Esophagus squamous epithelium (tissue), 5 donors: ENCODE measurements at places on chromosomes 11 and 22.

GRCh38 chr11:126328444-126328843, 24.6 kb downstream of the DCPS start:
- no peak for DNase-seq

DNA sequence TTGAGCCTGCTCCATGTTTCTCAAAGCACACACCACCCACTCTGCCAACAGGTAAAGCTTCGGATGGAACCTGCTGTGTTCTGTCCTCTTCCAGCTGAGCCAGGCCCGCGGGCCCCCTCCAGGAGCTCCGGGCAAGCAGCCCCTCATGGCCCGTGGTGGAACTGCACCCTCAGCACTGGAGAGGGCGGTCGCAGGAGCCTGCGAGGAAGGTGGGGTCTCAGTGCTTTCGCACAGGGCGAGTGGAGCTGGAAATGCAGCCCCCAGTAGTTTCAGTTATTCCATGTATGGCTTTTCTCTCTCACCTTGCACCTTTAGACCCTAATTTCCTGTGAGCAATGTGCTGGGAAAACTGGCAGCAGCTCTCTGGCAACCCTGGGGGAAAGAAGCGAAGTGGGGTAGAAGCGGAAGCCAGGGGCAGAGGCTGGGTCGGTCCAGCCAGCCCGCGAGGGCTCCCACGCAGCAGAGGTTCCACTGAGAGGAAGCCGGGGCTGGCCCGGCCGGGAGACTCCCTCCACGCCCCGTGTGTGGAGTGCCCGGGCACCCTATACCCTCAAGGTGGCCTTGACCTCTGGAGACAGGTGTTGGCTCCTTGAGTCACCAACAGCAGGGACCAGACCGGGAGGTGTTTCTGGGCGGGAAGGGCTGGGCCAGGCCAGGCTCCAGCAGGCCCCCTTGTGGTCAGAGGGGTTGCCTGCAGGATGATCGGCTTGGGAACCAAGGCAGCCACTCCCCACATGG, 119.9 kb upstream of the TMEM45B start:
- DNase-seq, result no peak

DNA sequence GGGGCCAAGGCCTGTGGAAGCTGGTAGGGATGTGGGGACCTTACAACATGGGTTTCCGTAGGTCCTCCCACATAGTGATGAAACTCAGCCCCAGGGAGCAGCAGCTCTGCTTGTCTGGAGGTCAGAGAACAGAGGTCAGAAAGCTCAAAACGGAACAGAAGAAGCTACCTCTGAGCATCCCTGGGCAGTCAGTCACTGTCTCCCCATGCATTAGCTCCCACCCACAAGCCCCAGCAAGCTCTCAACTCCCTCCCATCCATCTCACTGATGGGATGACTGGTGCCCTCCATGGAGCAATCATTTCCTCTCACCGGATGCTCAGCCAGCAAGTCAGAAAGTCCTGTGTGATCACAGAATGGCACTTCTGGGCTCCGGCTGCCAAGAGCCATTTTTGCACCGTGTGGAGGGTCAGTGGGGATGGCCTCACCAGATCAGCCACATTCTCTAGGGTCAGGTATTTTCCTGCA, 1.9 kb downstream of the TPP1 start:
- DNase-seq, result no peak

- no peak for DNase-seq
These were observed 20.1 kb upstream of the OR8D2 start for GRCh38 chr11:124340142-124340447.

GRCh38 chr11:88354912-88355311, 17.4 kb upstream of the CTSC start:
- DNase-seq, result no peak

DNA sequence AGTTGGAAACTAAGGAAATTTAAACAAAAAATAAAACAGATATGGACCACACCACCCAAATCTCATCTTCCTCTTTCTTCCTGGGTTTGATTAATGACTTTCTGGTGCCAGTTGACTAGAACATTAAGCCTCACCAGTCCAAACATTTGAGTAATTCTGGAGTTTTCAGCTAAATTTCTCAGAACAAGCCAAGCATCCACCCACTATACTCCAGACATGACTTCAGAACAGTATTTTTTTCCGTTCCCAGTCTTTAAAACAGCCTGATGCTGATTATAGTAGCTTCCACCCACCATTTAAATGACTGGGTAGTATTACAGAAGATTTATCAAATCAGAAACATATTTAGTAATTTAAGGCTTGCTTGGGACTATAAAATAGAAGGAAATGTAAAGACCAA, 230.9 kb upstream of the UBASH3B start:
- DNase-seq, result no peak

DNA sequence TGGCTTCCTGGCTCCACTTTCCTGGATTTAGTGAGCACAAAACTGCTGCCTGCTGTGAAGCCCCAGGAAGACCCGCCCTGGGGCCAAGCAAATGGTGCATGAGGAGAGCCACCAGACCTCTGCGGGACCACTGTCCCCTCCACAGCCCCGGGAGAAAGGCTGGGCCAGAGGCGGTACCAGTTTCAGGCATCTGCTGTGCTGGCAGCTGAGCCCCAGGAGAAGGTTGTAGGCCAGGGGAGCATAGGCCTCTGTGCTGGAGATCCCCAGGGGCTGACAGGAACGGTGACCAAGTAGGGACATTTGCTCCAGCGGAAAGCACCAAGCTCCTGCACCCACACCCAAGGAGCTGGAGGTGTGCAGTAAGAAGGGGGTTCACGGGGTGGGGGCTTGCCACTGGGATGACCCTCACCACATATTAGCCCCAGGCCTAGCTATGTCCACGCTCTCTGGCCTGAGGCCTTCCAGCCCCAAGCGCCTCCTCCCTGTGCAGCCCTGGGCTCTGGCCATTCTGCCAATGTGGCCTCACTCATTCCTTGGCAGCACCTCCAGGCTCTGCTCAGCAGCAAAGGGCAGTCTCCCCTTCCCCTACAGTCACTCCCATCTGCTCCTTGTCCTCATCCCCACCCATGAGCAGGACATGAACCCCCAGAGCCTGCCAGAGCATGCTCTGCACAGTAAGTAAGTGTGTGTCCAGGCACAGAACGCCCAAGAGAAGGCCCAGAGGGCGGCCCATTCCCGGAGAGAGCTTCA, 24.0 kb upstream of the COMT start:
- DNase-seq, result no peak

DNA sequence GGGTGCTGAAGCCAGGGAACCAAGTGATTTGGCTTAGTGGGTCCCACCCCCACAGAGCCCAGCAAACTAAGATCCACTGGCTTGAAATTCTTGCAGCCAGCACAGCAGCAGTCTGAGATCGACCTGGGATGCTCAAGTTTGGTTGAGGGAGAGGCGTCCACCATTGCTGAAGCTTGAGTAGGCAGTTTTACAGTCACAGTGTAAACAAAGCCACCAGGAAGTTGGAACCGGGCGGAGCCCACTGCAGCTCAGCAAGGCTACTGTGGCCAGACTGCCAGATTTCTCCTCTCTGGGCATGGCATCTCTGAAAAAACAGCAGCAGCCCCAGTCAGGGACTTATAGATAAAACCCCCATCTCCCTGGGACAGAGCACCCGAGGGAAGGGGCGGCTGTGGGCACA, 424.1 kb upstream of the TENM4 start:
- no peak for DNase-seq

- no peak for DNase-seq
These were observed 48.7 kb upstream of the FDX1 start for GRCh38 chr11:110380836-110381622.

GRCh38 chr11:390175-390574, 3.8 kb upstream of the PKP3 start:
- no peak for DNase-seq

DNA sequence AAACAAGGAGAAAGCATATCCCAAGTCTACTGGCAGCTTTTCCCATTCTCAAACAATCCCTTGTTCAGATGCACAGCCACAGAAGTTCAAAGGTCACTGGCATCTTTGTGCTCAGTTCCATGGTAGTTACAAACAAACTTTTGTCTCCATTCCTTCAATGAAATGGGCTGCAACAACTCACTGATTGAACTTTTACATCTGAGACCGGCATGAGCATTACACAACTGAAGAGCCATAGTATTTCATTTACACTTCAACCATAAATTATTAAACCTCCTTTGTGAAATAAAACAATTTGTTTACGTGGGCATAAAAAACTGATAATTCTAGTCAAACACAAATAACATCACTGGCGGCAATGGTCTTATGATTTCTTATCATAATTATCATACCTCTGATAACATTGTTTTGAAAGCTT, 67.8 kb upstream of the ARHGAP32 start:
- DNase-seq, result no peak

DNA sequence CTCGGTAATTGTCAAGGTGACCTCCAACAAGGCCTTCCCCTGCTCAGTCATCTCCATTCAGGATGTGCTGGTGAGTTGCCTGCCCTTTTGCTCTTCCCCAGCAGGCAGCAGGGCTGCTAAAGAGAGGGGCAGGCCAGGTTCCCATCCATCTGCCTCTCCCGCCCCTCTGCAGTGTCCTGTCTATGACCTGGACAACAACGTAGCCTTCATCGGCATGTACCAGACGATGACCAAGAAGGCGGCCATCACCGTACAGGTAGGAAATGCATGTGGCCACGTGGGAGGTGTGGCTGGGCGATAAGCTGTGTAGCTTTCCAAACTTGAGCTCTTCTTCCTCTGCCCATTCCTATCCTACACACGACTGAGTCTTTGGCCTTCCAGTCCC, 4.0 kb downstream of the SIDT2 start:
- DNase-seq, result no peak

GRCh38 chr11:32411942-32412615, 23.3 kb downstream of the WT1 start:
- DNase-seq, result no peak

- no peak for DNase-seq
These were observed 16.7 kb downstream of the INCENP start for GRCh38 chr11:62140304-62141110.

GRCh38 chr11:49208006-49208721, at the start of gene FOLH1:
Gene FOLH1, minus strand, starts transcription at chr11:49208602. Its CDS starts 193 bp downstream, at chr11:49208409.
- no peak for DNase-seq

DNA sequence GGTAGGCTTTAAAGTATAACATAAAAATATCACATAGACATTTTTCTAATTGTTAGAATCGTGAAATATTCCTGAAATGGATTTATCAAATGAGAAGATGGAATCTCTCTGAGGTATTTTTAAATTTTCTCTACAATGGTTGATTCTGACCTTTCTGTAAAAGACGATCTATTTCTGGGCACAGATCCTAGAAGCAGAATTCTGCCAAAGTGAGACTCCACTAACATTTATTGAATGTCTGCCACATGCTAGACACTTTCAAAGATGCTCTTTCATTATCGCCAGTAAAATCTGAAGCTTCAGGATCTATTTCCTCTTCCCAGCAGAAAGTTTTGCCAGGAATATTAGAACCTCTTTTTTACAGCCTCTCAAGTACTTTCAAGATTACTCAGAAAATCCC, 64.1 kb upstream of the TMEM45B start:
- DNase-seq, result no peak

DNA sequence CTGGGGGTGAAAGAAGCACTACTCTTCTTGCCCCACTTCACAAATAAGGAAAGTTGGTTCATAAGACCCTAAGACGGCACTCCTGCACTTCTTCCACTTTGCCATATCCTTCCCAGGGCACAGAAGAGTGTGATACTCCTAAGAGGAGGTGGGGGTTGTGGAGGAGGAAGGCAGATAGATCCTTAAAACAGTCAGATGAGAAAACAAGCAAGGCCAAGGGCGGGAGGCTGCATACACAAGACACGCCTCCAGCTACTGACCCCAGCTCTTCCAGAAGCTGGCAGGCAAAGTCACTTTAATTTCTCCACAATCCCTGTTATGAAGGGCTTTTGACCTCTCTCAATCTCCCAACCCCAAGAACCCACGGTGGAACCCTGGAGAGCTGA, 1.6 kb upstream of the CHRM4 start:
- no peak for DNase-seq

- no peak for DNase-seq
These were observed at the start of gene CRYBB1 for GRCh38 chr22:26617271-26618199. Gene CRYBB1, minus strand, starts transcription at chr22:26618027. Its CDS starts 1,708 bp downstream, at chr22:26616319.

DNA sequence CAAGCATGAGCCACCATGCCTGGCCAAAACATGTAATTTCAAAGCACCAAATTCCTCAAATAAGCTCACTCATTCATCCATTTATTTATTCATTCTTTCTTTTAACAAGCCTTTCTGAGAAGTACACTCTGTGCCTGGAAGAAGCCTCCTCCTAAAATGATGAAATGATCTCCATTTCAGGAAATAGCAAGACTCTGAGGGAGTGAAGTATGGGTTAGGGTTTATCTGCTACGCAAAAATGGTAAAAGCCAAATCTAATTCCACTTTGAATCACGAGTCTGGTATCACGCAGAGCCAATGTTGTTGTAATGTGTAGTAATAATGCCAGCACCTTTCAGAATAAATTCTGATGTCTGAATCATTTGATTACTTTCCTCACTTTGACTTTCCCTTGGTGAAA, 1041.8 kb downstream of the LRRC4C start:
- no peak for DNase-seq

DNA sequence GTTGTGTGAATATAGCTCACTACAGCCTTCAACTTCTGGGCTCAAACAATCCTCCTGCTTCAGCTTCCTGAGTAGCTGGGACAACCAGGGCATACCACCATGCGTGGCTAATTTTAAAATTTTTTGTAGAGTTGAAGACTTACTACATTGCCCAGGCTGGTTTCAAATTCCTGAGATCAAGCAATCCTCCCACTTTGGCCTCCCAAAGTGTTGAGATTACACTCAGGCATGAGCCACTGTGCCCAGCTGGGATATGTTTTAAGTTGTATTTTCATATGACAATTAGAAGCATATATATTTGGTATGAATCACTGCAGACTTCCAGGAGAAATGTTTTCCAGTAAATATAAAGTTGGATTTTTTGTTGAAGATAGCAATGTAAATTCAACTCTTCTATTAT, 15.4 kb downstream of the DDX10 start:
- DNase-seq, result no peak

- DNase-seq, result no peak
These were observed 70.5 kb upstream of the TNRC6B start for GRCh38 chr22:40107244-40107643.

- no peak for DNase-seq
These were observed 21.0 kb downstream of the NNMT start for GRCh38 chr11:114316980-114317786.

DNA sequence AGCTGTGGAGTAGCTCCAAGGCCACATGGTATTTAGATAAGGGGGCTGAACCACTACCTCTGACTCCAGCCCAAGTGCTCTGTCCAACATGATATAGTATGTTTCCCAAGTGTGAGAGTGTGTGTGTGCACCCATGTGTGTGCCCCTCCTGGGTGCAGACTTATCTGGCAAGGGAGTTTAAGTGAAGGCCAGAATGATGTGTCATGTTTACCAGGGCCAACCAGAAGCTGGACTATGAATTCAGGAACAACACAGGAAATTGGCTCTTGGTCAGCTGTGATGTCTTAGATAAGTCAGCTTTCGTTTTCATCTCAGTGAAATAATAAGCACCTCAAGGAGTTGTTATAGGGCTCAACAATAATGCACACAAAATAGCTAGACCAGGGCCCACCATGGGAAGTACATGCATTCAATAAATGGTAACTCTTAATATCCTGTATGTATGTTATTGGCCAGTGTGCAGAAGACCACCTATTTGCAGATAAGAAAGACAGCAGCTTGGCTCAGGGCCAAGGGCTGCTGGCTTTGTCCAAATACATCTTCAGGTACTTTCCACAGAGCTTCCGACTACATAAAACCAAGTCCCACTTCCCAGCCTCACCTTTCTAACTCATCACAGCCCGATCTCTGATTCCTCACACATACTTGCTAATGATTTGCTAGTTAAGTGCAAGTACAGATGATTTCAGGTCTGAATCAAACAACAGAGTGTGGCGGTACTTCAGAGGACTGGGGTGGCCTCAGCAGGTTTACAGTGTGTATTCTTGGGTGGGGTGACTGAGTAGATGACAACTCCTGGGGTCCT, 120.9 kb downstream of the ME3 start:
- no peak for DNase-seq

- DNase-seq, result no peak
These were observed at the start of gene MS4A15 for GRCh38 chr11:60756307-60757032. Gene MS4A15, plus strand, starts transcription at chr11:60756867. Its CDS starts 6,867 bp downstream, at chr11:60763734.
